ENCODE measurements at places on chromosomes 2 and 18. TPM values are rescaled to one million over a fixed set of nuclear protein-coding genes. Genes with fewer than 3 reads are reported as not detected.

The SCTR gene
- not detected for total RNA-seq

The DSG3 gene
- total RNA-seq, result not detected

The HOXD11 gene
- total RNA-seq, result 0.32 TPM

The DSG4 gene
- total RNA-seq, result not detected

The UGT1A4 gene
- not detected for total RNA-seq

All from posterior vena cava (tissue), 2 donors.